ENCODE measurements at places on chromosomes 4 and X. TPM values are rescaled to one million over a fixed set of nuclear protein-coding genes. Genes with fewer than 3 reads are reported as not detected.

- DNase-seq, result no peak
Measured at GRCh38 chr4:102639598-102639997, 121.2 kb downstream of the MANBA start.

- DNase-seq, result no peak
Measured at GRCh38 chrX:150017868-150018267, 79.6 kb upstream of the EOLA2 start.

Gene AKAP4
- total RNA-seq, result not detected

Gene MAGEA11
- total RNA-seq, result not detected

Gene POU4F2
- total RNA-seq, result not detected

Measured in psoas muscle (tissue), 8 donors.